ENCODE measurements at places on chromosomes 11 and 22. TPM values are rescaled to one million over a fixed set of nuclear protein-coding genes. Genes with fewer than 3 reads are reported as not detected.

GRCh38 chr22:44186737-44187136, 6.0 kb downstream of the PARVG start:
- no peak for DNase-seq

- no peak for DNase-seq
Observed at GRCh38 chr22:43447380-43447779, 35.6 kb downstream of the MPPED1 start.

DNA sequence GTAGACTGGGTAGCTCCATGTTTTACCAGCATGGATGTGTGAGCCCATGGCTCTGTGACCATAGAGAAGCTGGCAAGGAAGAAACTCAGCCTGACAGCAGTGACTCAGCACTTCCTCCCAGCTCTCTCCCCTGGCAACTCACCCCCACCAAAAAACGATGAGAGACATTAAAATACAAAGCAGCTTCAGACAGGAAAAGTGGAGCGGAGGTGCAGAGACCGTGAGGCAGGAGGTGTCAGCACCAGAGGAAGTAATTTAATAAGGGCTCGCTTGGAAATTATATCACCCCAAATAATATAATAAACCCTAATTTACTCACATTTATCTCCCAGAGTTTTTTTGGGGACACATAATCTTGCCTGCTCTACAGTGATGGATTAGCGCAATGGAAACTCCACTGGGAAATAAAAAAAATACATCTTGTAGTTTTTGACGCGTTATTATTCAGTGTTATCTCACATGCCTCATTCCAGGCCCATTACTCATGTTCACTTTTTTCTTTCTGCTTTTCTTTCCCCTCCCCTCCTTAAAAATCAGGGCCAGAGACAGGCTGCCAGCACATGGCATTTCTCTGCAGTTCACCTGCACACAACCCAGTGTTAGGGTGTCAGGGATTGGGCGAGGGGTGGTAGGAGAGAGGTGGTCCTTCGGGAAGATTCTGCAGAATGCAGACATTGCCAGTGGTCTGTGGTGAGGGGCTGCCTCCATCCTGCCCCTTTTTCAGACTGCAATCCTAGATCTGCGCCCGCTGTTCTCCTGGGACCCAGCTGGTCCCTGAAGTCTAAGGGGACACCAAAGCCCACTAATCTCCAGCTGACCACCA, 170.8 kb downstream of the BUD13 start:
- no peak for DNase-seq

DNA sequence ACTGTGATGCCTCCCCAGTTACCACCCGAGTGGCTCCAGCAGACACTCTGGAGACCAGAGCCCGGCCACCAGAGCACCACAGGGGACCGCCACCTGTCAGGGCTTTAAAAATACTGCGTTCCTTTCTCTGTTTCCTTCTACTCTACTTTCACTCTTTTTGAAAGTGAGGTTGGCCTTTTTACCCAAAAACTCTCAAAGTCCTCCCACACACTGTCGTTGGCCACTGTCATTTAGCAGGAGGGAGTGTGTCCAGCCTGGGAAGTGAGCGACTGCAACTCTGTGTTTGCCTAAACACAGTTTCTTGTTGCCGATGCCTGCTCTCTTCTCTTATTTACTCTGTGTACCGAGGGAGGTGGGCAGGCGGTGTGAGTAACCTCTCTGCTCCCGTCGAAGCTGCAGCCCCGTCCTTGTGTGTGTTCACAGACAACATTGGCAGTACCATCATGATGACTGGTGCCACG, 90.8 kb upstream of the CLDN5 start:
- no peak for DNase-seq

- DNase-seq: peak; percentile 49
Observed at GRCh38 chr11:105937331-105937730, 84.7 kb downstream of the MSANTD4 start.

DNA sequence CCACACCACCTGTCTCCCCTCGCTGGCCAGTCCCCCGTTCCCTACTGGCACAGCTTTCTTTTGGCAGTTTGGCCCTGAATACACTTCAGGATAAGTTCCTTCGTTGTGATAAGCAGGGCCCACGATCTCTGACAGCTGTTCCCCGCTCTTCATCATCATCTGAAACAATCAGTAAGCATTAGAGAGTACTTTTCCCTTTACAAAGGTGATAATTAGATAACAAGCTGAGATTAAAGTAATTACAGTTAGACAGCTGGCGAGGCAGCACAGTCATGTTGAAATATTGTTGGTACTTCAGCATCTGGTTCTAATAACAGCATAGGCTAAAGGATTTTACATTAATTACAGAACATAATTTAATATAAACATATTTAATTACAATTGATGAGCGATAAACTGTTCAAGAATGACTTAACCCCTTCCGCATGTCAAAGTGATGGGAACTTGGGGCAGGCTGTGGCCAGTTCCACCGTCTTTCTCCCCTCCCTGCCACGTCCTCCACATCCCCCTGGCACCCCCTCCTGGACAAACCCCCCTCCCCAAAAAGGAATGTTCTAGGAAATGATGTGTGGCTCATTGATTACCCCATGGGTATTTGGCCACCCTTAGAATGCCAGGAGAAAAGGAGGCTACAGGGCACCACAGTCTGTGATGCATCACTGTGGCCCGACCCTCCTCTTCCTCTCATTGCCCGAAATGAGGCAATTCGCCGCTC, 134.9 kb downstream of the RCN1 start:
- no peak for DNase-seq

DNA sequence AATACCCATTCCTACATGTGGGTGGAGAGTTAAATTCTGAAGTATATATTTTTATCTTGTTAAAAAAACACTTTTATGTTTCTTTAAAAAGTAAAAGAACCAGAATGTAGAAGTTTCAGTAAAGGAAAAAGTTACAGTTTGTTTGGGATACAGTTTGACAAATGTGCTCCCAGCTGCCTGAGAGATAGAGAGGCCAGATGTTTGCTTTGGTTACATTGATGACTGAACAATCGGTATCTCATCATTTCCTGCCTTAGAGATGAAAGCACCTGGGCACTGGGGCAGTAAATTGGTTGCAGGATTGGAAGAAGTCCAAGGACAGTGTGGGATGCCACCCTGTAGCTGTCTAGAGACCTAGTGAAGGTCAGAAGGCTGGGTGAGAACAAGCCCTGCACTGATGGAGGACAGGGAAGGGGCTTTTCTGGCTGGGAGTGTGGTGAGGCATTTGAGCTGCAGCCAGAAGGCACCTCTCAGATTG, 16.6 kb downstream of the MED15 start:
- peak; percentile 50 for DNase-seq

DNA sequence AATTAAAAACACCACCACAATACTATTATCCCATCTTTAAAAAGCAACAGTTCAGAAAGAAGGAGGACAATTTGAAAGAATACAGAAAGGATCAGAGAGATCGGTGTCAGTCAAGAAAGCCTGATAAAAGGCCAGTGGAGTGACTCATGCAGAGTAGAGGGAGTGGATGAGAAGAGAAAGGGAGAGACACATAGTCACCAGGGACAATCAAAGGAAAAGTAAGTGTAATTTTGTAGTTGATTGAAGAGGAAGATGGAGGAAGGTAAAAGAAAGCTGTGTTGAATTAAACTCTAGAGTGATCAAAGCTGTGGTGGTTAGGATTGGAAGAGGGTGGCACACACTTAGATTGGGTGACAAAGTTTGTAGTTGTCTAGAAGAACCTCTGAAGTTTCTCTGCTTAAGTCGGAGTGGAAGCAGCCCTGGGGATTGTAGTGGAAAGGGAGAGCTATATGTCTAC, 14.1 kb downstream of the SPECC1L start:
- peak; percentile 29 for DNase-seq

DNA sequence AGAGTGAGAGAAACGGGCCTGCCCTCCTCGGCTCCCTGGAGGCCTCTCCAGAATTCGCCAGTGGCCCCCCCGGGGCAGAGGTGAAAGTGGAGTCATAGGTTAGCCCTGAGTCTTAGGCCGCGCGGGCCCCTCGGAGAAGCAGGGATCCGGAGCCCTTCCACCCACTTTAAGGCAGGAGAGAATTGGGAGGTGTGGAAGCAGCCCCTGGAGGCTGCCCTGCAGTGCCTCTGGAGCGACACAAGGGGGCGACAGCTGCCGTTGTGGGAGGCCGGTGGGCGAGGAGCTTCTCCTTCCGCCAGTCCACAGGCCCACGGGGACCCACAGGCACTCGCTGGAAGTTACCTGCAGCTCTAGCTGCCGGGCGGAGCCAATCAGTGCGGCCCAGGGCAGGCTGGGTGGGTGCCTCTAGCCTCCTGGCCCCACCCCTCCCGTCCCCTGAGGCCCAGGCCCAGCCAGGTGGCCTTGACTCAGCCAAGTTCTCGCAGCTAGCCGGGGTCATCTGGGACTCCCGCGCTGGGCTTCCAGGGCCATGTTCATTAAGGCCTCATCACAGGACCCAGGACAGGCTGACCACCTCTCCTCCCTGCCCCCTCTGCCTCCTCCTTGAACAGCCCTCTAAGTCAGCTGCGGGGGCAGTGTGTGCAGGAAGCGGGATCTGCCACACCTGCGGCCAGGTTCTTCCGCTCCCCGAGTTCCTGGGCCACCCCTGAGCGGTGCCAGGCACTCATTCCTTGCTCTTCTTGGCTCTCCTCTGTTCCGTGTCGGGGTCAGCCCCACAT, 5.0 kb downstream of the DGKZ start:
- DNase-seq: no peak

DNA sequence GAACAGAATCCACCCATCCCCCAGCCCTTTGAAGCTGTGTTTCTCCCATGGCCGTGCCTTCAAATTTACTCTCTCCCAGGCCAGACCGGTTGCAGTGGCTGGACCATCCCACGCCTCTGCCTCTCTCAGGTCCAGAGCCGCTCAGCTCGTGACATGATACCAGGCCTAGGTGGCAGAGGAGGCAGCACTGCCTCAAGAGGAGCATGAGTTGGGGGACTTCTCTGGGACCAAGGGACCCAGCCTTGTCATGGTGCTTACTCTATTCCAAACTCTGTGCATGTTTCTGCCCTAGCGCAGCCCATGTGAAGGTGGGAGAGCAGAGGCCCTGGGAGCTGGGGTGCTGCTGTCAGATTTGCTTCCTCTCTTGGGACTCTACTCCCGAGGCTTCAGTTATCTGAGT, 51.0 kb downstream of the TRAF6 start:
- DNase-seq: no peak

DNA sequence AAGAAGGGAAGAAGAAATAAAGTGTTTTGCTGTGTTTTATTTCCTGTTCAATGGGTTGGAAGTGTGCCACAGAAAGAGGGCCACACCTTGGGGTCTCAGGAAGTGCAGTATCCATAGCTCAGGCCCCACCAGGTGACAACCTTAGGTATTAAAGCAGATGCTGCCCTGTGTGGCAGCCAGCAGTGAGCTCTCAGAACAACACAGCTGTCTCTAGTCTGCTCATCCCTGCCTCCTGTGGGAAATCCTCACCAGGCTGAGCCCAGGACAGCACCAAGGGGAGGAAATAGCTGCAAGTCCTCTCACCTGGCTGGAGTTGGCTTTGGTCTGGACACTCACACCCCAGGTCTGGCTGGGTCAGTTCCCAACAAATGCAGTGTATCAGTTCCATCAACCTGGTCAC, 25.1 kb downstream of the ARL14EP start:
- no peak for DNase-seq

DNA sequence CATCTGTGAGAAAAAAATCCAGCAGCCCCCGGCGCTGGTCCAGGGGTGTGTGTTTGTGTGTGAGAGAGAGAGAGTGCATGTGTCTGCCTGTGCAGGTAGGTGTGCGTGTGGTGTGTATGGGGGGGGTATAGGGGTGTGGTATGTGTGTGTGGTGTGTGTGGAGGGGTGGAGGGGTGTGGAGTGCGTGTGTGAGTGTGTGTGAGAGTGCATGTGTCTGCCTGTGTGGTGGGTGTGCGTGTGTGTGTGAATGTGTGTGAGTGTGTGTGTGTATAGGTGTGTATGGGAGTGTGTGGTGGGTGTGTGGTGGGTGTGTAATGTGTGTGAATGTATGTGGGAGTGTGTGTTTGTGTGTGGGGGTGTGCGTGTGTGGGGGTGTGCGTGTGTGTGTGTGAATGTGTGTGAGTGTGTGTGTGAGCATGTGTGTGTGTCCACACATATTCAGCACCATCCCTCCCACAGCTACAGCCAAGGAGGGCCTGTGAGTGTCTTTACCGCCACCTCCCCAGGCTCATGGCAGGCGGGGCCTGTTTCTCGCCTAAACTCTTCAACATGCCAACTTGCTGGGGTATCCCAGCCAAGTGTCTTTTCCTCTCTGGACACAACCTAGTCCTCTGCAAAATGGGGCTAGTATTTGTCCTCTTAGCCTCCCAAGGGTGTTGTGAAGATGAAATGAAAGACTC, 11.9 kb downstream of the LMO1 start:
- no peak for DNase-seq

DNA sequence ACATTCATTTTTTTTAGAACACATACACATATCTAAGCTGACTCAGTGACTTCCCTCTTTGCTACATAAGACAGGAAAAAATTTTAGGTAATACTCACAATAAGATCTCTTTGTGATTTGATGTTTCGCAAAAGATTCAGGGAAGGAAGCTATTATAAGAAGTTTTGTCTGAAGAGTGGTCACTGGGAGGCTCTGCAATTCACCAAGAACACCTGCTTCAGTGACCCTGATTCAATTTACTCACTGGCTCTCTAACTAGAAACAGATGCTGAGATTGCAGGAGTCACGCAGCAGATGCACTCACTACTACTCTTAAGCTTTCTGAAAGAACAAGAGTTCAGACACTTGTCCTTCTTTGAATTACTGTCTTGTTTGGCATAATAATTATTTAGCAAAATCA, 193.6 kb upstream of the DDI1 start:
- no peak for DNase-seq

GRCh38 chr11:107791343-107792048, 67.1 kb downstream of the SLC35F2 start:
- DNase-seq: no peak

GRCh38 chr22:25555586-25555985, 8.9 kb upstream of the GRK3 start:
- no peak for DNase-seq

- no peak for DNase-seq
Observed at GRCh38 chr22:24159650-24160049, 21.6 kb upstream of the SUSD2 start.

DNA sequence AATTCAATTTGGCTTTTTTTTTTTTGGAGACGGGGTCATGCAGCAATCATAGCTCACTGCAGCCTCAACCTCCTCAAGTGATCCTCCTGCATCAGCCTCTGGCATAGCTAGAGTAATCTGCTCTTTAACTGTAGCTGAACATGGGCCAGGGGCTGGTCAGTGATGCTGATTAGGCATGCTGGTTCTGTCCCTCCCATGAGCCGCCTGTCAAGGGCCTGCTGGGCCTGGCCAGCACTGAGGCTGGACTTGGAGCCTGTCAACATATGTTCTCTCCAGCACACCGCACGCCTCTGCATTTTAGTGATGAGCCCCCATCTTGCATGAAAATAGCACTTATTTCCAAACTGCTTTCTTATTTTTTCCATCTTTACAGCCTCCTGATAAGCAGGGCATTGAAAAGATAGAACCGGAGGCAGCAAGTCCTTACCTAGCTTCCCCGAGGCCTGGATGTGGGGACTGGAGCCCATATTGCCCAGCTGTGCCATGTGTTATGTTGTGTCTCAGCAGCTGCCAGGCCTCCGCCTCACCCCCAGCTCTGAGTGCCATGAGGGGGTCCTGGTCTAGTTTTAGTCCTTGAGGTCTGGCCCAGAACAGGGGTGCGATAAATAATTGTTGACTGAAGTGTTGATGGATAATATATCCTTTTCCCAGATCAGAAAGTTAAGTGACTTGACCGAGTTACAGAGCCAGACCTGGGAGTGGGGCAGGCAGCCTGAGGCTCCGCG, 80.0 kb downstream of the CTTN start:
- no peak for DNase-seq

C11orf52 gene
- 1.5 TPM for polyA plus RNA-seq

INS gene
- not detected for polyA plus RNA-seq

SYT13 gene
- not detected for polyA plus RNA-seq

ZC3H7B gene
- polyA plus RNA-seq: 37.7 TPM

CSRP3 gene
- not detected for polyA plus RNA-seq

EMID1 gene
- polyA plus RNA-seq: not detected

OR52E8 gene
- not detected for polyA plus RNA-seq

HBG2 gene
- polyA plus RNA-seq: not detected

HEPHL1 gene
- 16.6 TPM for polyA plus RNA-seq
